ENCODE measurements at places on chromosomes 2 and 18.

DNA sequence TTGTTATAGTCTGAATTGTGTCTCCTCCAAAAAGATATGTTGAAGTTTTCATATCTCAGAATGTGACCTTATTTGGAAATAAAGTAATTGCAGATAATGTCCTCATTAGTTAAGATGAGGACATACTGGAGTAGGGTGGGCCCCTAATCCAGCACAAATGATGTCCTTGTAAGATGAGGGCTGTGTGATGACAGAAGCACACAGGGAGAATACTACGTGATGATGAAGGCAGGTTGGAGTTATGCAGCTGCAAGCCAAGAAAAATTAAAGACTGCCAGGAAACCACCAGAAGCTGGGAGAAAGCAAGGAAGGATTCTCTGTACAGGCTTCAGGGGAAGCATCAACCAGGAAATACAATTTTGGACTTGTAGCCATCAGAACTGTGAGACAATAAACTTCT, 58.3 kb upstream of the PNPT1 start:
- no peak for DNase-seq

DNA sequence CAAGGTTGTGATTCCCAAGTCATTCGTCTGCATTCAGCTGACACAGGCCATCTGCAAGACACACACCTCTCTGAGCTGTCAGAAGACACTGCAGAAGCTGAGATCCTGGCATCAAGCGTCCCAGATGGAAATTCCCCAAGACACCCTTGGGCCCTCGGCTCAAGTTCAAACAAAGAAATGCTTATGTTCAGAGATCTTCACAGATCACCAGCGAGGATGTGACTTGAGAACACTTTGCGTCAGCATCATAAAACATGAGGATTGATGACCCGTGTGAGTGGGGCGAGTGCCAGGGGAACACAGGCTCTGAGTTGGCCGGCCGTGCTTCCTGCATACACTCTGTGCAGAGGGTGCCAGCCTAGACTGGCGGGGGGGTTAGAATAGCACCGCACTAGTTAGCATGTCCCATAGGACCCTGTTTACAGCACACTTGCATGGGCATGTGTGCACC, 36.8 kb downstream of the KCNIP3 start:
- no peak for DNase-seq

- DNase-seq: no peak
These were observed 44.5 kb upstream of the SERPINB2 start for GRCh38 chr18:63843008-63843407.

DNA sequence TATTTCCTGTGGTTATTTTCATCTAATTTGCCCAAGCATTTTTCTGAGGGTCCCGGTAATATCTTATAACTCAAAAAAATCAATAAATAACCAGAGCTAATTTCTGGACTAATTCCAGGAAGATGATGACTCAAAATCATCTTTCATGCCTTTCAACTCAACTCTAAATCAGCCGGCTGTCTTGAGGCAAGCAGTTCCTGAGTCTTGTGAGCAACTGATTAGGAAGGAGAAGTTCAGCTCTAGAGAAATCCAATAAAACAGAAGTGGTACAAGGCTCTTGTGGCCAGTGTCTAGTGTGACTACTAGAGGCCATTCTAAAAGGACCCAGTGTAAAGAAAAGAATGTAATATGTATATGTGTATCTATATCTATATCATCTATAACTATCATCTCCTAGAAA, 890.4 kb downstream of the TRIB2 start:
- no peak for DNase-seq

DNA sequence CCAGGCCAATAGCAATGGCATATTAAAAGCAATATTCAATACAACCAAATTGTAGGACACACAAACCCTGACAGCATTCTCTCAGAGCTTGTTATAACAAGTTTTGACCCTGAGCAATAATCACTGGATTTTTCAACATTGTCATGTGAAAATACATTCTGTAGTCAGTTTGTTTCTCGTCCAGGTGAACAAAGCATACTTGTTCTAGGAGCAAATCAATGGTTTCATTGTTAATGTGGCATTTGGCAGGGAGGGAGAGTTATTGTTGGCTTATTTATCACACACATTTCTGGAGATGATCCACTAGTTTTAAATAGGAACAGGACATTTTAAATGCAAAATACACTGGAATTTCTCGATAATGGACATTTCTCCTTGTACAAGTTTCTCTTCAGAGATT, 69.9 kb upstream of the L3MBTL4 start:
- no peak for DNase-seq
